KBM-7 (cell line): ENCODE measurements at places on chromosomes 13 and 19.
A peak's percentile ranks its signal among the peaks of the same experiment; 100 is the strongest.

DNA sequence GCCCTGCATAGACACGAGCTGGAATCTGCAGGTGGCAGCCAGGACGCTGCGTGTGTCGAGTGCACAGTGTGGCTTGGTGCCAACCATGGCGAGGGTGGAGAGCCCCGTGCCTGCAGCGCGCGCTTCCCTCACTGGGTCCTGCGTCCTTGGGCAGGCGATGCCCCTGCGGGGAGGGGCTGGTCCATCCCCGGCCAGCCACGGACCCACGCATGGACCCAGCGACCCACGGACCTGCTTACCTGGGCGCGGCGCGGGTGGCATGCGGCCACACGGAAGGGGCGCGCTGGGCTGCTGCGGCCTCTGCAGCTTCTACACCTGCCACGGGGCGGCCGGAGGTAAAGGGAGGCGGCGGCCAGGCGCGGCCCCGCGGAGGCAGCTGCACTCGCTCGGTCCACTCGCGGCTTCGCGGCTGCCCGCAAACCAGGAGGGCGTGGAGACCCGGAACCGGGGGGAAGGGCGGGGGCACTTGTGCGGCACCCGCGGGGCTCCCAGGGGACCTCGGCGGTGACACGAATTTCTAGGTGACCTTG lies 569 bp upstream of the MCF2L start:
- peak; percentile 23 for DNase-seq

DNA sequence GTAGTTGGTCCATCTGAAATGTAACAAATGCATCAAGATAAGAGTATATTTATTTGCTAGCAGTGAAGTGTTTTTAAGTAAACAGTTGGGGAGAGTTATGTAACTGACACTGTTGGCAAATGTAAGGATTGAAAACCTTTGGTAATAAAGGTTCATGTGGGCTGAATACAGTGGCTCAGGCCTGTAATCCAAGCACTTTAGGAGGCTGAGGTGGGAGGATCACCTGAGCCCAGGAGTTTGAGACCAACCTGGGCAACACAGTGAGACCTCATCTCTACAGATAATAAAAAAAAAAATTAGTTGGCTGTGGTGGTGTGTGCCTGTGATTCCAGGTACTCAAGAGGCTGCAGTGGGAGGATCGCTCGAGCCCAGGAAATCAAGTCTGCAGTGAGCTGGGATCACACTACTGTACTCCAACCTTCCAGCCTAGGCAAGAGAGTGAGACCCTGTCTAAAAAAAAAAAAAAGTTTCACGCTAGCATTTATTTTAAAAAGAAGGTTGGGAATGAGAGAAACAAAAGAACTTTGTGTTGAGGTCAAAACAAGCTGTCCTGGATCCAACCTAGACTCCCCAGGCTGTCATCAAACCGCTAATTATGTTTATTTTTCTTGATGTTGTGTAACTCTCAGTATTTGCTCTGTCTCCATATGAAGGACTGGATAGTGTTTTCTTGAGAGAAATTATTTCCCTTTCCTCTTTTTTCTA lies 20.7 kb downstream of the SETDB2 start:
- no peak for DNase-seq

GRCh38 chr19:2323707-2324106 lies 4.7 kb downstream of the LSM7 start:
- DNase-seq = no peak

GRCh38 chr13:112905990-112906641 lies 62.9 kb upstream of the MCF2L start:
- DNase-seq = no peak

- peak; percentile 29 for DNase-seq
These were observed 29.2 kb downstream of the COG6 start for GRCh38 chr13:39684531-39685137.
